ENCODE measurements at places on chromosomes 4 and X.

- H3K4me3 ChIP-seq = no peak overlapping the region
- no peaks in the 10 kb centered on the region for H3K4me1 ChIP-seq
- no peak overlapping the region for H3K27ac ChIP-seq
- no peaks in the 10 kb centered on the region for H3K27me3 ChIP-seq
- no peak for DNase-seq
These were observed 170.9 kb upstream of the PCDH18 start for GRCh38 chr4:137703195-137703594.

GRCh38 chr4:76964769-76965168 is 15.2 kb downstream of the SEPTIN11 start:
- H3K27me3 ChIP-seq = no peaks in the 10 kb centered on the region
- H3K36me3 ChIP-seq = peaks cover 10% of the 10 kb centered on the region
- peaks cover 1% of the 10 kb centered on the region for H3K4me1 ChIP-seq
- DNase-seq = no peak

DNA sequence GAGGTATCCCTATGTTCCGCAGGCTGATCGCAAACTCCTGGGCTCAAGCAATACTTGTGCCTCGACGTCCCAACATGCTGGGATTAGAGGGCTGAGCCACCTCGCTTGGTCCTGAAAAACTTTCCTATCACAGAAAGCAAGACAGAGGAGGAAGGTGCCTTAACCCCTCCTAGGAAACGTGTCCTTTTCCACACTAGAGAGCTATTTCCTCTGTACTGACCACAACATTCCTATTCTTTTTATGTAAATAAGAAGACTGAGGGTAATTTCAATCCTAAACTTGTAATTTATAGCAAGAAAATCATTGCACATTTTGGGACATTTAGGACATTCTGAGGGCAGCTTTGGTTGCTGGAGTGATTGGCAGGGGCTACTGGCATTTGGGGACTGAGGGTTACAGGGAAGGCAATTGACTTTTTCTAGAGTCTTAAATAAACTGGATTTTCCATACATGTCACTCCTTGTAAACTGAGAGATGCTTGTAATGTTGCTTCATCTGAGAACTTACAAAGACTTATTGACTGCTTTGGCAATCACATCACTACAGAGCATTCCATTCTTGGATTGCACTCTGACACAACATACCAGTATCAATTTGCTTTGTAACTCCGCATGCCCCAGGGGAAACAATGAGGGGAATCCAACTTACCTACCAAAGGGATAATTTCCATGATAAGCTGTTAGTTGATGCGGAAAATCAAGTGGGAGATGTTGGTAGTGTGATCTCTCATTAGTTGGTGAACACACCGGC is 15.6 kb downstream of the XAGE3 start:
- no peak overlapping the region for H3K4me3 ChIP-seq
- H3K4me1 ChIP-seq = no peaks in the 10 kb centered on the region
- H3K27me3 ChIP-seq = peaks cover 28% of the 10 kb centered on the region

DNA sequence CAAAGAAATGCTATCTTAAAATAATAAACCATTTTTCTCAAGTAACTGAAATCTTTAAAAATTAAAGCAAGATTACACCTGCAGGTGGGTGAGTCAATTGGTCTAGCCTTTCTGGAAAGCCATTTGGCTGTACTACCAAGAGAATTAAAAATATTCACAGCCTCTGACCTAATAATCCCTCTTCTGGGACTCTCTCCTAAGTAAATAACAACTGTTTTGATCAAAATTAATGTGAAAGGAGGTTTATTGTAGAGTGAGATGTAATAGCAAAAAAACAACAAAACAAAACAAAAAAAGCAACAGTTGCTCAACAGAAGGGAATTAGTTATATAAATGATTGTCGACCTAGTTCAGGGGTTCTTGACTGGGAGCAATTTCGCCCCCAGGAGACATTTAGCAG is 89.0 kb downstream of the GEMIN8 start:
- H3K27me3 ChIP-seq = peaks cover 18% of the 10 kb centered on the region
- H3K36me3 ChIP-seq = no peaks in the 10 kb centered on the region
- no peaks in the 10 kb centered on the region for H3K4me1 ChIP-seq
- no peak overlapping the region for H3K27ac ChIP-seq
- no peak for DNase-seq
- H3K4me3 ChIP-seq = no peak overlapping the region

DNA sequence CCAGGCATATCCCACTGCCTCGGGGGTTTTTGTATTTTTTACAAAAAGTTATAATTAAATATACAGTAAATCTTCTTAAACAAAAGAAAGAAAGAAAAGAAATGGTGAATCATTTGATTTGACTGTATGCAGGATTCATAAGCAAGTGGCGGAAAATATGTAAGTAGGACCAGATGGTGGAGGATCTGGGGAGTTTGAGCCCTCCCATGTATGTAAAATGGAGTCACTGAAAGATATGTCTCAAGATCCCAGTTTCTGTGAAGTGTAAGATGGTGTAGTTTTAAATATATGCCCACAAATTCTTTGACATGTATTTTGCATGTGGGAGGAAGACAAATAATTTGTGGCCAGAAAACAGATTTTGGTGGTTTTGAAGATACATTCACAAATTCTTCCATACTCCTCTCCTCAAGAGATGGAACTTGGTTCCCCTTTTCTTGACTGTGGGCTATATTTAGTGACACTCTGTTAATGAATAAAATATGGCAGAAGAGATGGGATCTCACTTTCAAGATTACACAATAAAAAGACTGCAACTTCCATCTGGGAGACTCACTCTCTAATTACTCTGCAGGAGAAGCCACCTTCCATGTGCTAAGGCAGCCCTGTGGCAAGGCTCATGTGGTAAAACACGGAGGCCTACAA is 133.6 kb upstream of the S100G start:
- DNase-seq = no peak
- H3K27me3 ChIP-seq = peaks cover 6% of the 10 kb centered on the region
- no peak overlapping the region for H3K27ac ChIP-seq
- no peak overlapping the region for H3K4me3 ChIP-seq
- no peaks in the 10 kb centered on the region for H3K4me1 ChIP-seq

DNA sequence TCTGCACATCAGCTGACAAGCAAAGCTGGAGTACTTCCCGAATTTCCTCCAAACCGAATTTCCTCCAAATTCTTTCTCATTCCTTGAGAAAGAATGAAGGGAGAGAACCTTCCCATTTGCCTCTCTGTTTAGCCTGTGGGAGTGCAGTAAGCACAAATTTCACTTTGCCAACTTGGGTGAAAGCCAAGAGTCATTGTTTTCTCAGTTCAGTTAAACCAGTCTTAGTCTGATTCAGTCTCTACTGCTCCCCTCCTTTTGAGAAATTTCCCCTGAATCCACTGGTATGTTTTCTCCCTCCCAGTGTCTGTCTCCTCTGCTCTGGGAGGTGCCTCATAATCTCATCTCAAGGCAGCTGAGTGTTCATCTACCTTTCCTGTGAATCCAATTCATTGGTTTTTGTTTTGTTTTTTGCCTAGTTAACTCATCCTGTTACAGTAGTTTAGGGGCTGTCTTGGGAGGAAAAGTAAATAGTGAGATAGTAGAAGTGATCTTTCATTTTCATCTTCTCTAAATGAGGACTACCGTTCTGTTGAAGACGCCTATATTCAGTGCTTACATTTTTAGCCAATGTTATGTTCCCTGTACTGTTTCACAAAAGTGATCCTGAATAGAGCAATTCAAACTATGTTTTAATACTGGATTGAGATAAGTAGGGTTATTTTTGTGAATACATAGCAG is 49.0 kb downstream of the SYTL5 start:
- H3K4me3 ChIP-seq = no peak overlapping the region
- no peaks in the 10 kb centered on the region for H3K4me1 ChIP-seq
- DNase-seq = no peak

GRCh38 chr4:143026459-143027170 is 158.1 kb upstream of the USP38 start:
- no peaks in the 10 kb centered on the region for H3K4me1 ChIP-seq
- DNase-seq = no peak

DNA sequence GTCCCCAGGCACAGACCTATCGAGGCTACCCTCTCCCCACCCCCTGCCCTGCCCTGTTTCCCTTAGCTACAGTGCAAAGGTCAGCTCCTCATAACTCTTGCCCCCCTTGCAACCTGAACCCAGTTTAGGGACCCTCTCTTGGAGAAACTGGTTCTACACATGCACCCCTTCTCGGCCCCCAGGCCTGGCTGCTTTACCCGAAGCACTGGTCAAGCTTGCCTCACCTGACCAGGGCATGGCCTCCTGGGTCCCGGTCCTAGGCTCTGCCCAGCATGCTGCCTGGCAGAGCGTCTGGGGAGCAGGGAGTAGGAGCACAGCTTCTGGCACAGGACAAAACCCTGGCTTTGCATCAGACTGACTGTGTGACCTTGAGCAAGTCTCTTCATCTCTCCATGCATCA is 28.0 kb downstream of the ZNF185 start:
- no peak overlapping the region for H3K4me3 ChIP-seq
- no peak overlapping the region for H3K27ac ChIP-seq
- H3K27me3 ChIP-seq = peaks cover 15% of the 10 kb centered on the region
- H3K4me1 ChIP-seq = peaks cover 9% of the 10 kb centered on the region

GRCh38 chr4:48016141-48017107 is at the start of the genes CNGA1 and NIPAL1:
TSS of gene CNGA1 (minus strand) at chr4:48016681. CDS start at chr4:47952689, 63,992 bp downstream.
TSS of gene NIPAL1 (plus strand) at chr4:48016772. CDS start at chr4:48016840, 68 bp downstream.
- H3K4me3 ChIP-seq = peak within 1 kb of the TSS; percentile 86
- no peak within 1 kb of the TSS for H3K27ac ChIP-seq
- peak; percentile 40 for DNase-seq
- peaks cover 7% of the 10 kb centered on the region for H3K4me1 ChIP-seq
- H3K27me3 ChIP-seq = peaks cover 39% of the 10 kb centered on the region
- H3K36me3 ChIP-seq = no peaks in the 10 kb centered on the region

- H3K27me3 ChIP-seq = peaks cover 10% of the 10 kb centered on the region
- no peak for DNase-seq
- no peak overlapping the region for H3K4me3 ChIP-seq
- no peak overlapping the region for H3K27ac ChIP-seq
- H3K36me3 ChIP-seq = no peaks in the 10 kb centered on the region
- H3K4me1 ChIP-seq = no peaks in the 10 kb centered on the region
These were observed 70.5 kb upstream of the TBC1D9 start for GRCh38 chr4:140826701-140827027.

DNA sequence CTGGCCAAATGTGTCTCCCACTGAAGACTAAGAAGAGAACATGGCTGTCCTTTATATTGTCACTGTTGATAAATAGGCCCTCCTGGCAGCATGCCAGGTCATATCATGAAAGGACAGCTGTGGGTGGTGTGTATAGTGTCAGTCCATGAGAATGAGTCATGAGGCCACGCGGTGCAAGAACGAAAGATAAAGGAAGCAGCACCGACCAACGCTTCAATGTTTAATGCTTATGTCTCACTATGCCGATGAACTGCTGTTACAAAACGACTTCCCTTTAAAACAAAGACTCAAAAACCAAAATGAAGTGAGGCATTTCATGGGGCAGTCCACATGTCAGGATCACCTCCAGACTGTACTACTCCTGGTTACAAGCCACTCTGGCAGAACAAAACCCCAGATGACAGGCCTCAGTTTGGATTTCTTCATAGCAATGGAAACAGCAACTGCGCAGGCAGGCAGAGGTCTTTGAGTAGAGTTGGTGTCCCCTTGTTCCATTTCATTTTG is 5.2 kb upstream of the TCEANC start:
- H3K27me3 ChIP-seq = no peaks in the 10 kb centered on the region
- peak overlapping the region; percentile 70 for H3K27ac ChIP-seq
- peak overlapping the region; percentile 54 for H3K4me3 ChIP-seq
- peaks cover 14% of the 10 kb centered on the region for H3K4me1 ChIP-seq
- H3K36me3 ChIP-seq = no peaks in the 10 kb centered on the region
- DNase-seq = peak; percentile 43

Data from effector memory CD8-positive, alpha-beta T cell (primary cell).